CD8-positive, alpha-beta T cell (primary cell): ENCODE measurements at places on chromosomes 3 and 15. TPM values are rescaled to one million over a fixed set of nuclear protein-coding genes. Genes with fewer than 3 reads are reported as not detected.

Gene C15orf62
- 1.1 TPM for total RNA-seq

Gene PATL2
- total RNA-seq, result 32.8 TPM

DNA sequence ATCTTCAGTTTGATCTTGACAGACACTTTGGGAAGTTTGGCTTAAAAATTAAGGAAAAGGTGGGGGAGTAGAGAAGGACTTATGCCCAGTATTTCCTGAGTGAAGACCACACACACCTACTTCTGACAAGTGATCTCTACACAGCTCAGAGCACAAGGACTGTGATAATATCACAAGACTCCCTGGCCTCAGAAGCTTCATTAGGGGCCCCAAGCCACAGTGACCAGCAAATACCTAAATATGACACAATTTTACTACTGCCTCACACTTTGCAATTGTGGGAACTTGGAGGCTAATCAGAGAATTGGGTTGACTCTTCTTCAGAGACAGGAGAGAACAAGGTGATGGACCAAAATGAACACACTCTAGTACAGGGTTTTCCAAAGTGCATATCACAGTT lies 2.6 kb downstream of the ILDR1 start:
- DNase-seq, result no peak

Gene SNTN
- total RNA-seq, result not detected
